ENCODE measurements at places on chromosomes 4 and X.

DNA sequence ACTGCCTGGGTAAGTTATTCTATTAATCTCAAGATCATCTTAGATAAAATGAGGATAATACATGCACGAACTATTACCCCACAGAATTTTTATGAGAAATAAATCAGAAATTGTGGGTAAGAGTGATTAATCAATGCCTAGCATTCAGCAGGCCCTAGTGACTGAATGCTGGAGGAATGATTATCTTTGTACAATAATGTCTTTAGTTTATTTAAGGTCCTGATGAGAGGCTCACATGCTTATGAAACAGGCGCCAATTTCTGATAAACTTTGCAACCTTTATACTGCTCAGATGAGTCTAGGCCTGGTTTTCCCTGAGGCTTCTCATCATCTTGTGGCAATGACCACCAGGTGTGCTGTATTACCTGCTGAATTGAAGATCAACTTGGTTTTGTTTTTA, 27.8 kb upstream of the BMP2K start:
- DNase-seq = no peak

DNA sequence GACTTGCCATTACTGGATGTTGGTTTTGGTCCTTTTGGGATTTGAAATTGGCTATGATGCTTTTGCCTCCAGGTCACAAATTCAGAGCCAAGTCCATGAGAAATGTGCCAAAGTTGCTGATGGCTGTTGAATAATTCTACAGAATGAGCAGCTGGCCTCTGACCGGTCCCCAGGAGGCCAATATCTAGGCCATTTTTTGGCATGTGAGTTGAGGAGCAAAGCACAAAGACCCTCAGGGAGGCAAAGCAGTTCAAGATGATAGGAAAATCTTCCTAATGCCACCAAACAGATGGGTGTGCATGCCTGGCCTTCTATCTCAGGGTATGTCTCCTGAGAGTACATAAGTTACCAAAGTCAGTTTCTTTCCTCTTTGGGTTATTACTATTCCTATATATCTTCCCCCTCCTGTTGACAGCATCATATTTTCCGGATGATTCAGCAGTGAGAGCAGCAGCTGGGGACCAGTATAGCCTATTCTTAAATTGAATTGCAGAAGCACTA, 44.4 kb downstream of the SEL1L3 start:
- no peak for DNase-seq

- no peak for DNase-seq
Measured at GRCh38 chr4:143486314-143486713, 27.2 kb upstream of the SMARCA5 start.

DNA sequence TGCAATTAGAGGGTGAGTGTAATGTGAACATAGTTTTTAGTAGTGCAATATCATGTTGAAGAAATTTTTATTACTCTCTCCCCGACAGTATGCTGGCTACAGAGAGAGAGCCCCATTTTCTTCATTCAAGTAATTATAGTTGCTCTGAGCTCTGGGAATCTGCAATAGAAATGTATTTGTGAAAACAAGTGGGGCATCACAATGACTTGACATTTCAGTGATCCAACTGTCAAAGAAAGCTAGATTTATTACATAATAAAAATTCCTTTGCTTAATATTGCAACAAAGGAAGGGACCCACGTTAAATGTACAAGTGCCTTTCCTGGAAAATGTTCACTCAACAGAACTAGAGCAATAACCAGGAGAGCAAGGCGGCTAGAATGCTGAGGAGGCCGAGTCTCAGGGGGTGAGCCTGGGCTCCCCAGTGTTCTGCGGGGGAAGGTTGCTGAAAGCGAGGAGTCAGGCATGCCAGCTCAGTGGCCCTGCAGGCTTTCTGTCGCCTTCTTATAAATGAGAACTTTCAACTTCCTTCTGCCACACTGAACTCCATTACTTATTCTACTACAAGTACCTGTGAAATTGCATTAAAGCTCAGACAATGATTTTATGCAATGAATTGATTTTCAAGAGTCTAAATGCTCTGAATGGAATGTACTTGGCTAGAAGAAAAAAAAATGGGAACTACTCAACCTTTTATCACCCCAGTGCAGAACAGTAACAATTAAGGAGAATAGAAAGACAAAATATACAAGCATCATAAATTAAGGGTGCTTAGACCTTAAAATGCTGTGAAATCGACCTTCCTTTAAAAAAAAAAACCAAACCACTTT, 476.4 kb downstream of the AFF2 start:
- no peak for DNase-seq

DNA sequence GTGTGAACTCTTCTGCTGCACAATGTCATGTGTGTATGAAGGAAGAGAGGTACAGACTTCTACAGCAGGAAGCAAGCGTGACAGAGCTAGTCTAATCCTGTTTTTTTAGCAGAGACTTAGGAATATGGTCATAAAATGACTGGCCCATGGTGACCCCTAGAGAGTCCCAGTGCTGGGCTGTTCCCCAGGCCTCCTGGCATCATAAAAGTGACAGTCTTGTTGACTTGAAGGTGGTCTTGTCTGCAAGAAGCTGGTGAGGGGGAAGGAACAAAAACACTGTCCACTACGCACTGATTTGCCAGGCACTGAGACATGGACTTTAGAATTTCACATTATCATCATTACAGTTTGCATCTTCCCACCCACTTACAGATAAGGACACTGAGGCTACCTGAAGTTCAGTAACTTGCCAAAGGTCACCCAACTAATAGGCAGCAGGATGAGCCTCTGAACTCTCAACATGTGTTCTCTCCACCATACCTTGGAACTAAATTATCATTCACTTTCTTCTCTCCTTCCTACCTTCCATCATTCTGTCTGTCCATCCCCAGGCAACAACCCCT, 63.0 kb downstream of the HADH start:
- DNase-seq = no peak

DNA sequence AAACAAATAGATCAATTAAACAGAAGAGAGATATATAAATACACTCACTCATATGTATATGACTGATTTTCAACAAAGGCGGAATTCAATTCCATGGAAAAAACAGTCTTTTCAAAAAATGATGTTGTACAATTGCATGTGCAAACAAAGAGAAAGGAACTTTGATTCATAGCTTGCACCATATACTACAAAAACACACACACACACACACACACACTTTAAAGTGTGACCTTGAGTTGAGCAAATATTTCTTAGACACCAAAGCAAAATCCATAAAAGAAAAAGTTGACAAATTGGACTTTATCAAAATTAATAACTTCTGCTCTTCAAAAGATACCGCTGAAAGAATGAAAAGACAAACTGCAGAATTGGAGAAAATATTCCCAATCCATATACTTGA, 168.8 kb downstream of the EVC2 start:
- no peak for DNase-seq

GRCh38 chrX:320126-320783, 1.7 kb upstream of the GTPBP6 start:
- no peak for DNase-seq

DNA sequence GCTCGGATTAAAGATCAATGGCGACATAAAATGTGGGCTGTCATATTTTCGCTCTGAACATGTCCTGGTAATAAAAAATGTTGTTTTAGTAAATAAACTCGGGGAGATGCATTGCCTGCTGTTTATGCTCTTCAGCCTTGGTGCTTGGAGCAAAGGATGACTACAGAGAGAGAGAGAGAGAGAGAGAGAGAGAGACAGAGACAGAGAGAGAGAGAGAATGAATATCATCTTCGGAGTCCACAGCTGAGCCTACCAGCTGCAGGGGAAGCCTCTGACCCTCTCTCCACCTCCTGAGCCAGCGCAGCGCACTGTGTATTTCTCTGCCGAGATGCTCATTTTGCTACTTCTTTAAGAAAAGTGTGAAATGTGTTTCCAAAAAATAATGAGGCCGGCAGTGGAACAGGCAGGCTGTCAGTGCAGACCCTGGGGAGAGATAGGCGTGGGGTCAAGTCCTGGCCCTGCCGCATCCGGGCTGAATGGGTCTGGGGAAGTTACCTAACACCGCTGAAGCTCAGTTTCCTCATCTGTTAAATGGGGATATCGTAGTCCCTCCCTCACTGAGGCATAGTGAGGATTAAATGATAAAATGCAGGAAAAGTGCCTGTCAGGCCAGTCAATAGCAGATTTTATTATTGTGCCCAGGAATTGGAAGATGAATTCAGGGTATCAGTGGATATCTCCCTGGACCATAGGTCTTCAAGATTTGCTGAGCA, 58.5 kb upstream of the LGI2 start:
- no peak for DNase-seq

DNA sequence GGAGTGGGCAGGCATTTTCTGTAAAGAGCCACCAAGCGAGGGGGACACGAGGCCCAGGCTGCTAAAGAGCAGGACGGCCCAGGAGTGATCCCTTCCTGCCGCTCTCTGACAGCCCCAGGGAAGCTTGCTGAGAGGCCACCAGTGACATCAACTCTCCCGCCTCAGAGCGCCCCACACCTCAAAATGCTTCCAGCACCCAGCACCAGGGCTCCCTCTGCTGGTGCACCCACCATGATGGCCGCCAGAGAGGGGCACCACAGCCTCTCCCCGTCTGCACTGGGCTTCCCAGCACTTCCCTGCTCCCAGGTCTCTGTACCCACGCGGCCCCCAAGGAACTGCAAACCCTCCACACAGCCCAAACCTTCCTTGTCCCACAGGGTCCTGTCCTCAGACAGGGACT, 40.4 kb downstream of the GAK start:
- DNase-seq = peak; percentile 24

GRCh38 chr4:109590905-109591304, 30.9 kb downstream of the MCUB start:
- DNase-seq = no peak

GRCh38 chr4:138241281-138242075, 671 bp downstream of the SLC7A11 start:
- DNase-seq = peak; percentile 25

- no peak for DNase-seq
Measured at GRCh38 chr4:98612318-98613250, 45.8 kb downstream of the TSPAN5 start.

DNA sequence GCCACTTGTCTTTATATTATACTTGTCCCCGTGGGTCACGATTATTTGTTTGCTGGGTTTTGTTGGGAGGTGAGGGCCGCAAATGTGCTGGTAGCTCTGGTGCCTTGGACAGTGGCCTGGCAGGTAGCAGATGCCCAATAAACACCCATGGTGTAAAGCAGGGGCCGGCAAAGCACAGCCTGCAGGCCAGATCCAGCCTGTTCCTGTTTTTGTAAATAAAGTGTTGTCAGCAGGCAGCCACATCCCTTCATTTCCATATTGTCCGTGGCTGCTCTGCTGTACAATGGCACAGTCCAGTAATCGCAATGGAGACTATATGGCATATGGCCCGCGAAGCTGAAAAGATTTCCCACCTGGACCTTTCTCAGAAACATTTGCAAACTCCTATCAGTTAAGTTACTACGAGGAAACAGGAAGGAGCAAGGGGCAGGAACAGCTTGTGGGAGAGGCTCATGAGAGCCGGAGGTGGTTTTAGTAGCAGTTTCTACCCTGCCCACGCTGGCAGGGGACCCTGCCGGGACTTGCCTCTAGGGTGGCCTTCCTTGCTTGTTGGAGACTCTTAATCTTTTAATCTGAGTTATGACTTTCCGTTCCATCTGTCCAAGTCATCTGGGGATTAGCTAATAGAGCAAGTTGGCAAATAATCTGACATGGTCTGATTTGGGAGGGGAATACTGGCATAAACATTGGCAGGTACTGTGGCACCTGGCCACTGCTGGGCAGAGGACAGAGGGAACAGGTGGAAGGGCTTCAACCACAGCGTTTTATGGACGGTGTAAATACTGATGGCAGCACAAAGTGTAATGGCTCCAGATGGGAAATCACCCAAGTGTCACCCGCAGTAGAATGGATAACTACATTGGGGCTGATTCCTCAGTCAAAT, 19.6 kb downstream of the CLCN4 start:
- DNase-seq = peak; percentile 91

GRCh38 chrX:47539860-47540259, 21.1 kb upstream of the ARAF start:
- no peak for DNase-seq

- no peak for DNase-seq
Measured at GRCh38 chr4:170949084-170949483, 859.3 kb upstream of the AADAT start.

- DNase-seq = no peak
Measured at GRCh38 chrX:85108165-85108564, 104.5 kb downstream of the APOOL start.

GRCh38 chr4:158371158-158371557, 150.5 kb upstream of the RXFP1 start:
- DNase-seq = no peak

GRCh38 chrX:7146703-7147412, 654 bp upstream of the STS start:
- peak; percentile 79 for DNase-seq

GRCh38 chr4:74097631-74098426, 1.2 kb downstream of the CXCL2 start:
- peak; percentile 3 for DNase-seq

GRCh38 chrX:76148753-76149152, 24.1 kb upstream of the PBDC1 start:
- peak; percentile 12 for DNase-seq

DNA sequence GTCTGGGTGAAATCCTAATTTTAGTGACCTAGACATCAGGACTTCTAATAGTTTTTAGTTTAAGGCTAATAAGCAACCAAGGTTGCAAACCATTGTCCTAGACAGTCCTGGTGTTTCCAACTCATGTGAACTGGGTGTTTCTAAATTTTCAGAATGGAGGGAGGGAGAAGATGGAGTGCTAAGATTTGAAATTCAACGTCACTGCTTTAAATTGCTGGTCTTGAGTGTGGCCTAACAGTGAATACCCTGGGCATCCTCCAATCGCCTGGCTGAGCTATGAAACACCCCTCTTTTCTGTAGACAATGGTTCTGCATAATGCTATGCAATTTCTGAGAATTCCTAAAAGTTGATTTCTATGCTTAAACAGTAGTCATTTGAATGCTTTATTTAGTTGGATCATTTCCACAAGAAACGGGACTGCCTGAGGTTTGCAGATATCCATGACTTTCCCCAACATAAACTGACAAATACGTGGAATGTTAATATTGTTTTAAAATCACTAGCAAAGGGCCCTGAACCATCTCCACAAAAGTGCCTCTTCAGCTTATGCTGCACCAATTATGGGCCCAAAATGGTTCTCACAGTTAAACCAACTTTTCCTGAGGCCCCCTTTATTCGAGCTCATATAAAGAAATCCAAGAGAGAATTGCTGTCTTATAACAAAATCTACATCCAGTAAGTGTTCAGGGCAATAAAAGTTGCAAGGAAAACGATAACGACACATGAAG, 1.1 kb downstream of the FBXL5 start:
- DNase-seq = peak; percentile 30

- no peak for DNase-seq
Measured at GRCh38 chr4:8285143-8285975, 15.8 kb downstream of the HTRA3 start.

DNA sequence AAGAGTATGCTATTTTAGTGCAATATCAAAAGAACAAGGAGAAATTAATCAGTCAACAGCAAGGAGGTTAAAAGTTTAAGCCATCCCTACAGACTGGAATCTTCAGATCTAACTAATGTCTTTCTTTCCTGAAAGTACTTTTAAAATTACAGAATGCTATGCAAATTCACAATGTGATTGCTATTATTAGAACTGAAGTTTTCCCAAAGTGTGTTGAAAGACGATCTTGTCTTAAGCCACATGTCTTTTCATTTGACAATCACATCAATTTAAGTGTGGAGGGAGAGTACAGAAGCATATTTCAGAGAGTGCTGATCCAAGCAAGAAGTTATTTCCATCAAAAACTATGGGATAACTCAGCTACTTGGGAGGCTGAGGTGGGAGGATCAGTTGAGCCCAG, 64.7 kb upstream of the TNIP3 start:
- no peak for DNase-seq
